ENCODE measurements at places on chromosomes 12 and 14. TPM values are rescaled to one million over a fixed set of nuclear protein-coding genes. Genes with fewer than 3 reads are reported as not detected.

DNA sequence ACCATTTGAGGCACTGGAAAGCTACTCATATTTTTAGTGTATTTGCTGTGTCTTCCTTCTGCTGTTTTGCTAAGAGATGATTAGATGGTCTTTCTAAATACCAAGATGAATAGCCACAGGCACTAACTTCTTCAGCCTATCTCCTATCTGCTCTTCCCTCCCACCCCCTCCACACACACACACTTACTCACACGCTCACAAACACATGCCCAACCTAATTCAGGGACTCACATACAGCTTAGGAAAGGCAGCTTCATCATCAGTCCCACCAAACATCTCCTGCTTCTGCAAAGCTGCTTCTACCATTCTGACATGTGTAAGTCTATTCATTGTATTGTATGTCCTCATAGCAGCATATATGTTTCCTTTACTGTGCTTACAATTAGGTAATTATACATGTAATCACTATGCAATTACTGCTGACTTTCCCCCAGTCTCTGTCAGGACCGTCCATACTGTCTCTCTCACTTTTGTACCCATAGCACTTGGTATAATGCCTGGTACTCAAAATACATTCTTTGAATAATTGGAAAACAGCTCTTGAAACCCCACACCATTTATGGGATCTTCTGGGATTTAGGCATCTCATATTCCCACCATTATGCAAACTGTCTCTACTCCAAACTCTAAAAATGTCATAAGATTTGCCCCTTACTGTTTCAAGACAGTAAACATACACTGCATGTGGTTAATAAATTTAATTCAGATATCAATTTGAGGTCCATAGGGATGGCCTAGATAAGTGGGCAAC lies 83.3 kb upstream of the HIF1A start:
- DNase-seq: no peak

- no peak for DNase-seq
Observed at GRCh38 chr12:20627001-20627588, 68.0 kb upstream of the SLCO1C1 start.

GRCh38 chr14:54383835-54384234 lies 13.0 kb upstream of the CDKN3 start:
- no peak for DNase-seq

GRCh38 chr14:92223025-92223424 lies 99.9 kb upstream of the SLC24A4 start:
- no peak for DNase-seq

DNA sequence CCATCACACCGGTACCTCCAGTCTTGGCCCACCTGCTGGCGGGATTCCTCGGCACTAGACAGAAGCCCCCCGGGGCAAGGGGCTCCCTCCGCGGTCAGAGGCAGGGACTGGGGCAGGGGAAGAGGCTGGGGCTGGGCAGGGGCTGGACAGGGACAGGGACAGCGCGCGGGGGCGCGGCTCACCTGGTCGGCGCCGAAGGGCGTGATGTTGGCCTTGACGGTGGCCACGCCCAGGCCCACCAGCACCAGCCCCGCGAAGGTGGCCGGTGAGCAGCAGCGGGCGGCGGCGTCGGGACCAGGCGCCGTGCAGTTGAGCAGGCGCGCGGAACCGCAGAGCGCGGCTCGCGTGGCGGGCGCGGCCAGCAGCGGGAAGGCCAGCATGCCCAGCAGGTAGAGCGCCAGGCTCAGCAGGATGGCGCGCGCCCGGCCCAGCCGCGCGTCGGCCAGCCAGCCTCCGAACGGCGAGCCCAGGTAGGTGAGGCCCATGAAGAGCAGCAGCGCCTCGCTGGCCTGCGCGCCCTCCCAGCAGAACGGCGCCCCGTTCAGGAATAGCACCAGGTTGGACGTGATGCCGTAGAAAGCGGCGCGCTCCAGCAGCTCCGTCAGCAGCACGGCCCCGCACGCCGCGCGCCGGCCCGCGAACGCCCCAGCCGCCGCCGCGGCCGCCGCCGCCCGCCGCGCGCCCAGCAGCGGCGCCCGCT lies 392 bp downstream of the SLC15A4 start:
- peak; percentile 79 for DNase-seq

GRCh38 chr14:71620401-71620800 lies 311.8 kb upstream of the RGS6 start:
- DNase-seq: no peak

GRCh38 chr12:75908961-75909605 lies 122.5 kb downstream of the PHLDA1 start:
- peak; percentile 79 for DNase-seq

GRCh38 chr12:117404940-117405339 lies 43.5 kb upstream of the NOS1 start:
- DNase-seq: no peak

- DNase-seq: no peak
Observed at GRCh38 chr14:101828046-101828445, 66.5 kb downstream of the PPP2R5C start.

GRCh38 chr12:7787574-7788293 lies 1.5 kb upstream of the NANOG start:
- no peak for DNase-seq

- no peak for DNase-seq
Observed at GRCh38 chr14:86237733-86238132, 707.8 kb downstream of the FLRT2 start.

GRCh38 chr12:81378601-81379285 lies 300.9 kb downstream of the ACSS3 start:
- no peak for DNase-seq

DNA sequence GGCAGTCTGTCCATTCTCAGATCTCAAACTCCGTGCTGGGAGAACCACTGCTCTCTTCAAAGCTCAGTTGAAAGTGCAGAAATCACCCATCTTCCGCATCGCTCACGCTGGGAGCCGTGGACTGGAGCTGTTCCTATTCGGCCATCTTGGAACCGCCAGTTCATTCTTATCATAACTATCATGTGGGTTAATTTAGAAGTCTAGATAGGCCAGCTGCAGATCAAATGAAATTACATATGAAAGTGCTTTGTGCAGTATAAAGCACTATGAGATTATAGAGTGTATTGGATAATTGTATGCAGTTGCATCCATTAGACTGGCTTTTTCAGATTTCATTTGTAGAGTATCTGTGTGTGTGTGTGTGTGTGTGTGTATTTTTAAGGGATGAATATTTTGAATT lies 57.8 kb downstream of the PRORP start:
- DNase-seq: no peak

DNA sequence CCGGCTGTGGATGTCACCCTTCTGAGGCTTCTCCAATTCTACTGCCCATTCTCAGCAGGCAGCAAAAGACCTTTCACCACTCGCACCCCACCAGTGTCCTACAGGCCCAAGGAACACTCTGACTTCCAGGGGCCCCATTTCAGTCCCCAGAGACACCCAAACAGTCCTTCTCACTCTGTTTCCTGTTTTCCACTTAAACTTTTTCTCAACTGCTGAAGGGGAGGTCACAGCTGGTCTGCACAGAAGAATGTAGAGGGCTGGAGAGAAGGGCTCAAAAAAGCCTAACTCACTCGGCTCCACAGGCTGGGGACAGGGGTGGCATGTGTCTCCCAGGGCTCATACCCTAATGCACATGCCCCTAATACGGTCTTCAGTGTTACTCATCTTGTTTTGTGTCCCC lies 4.2 kb upstream of the DTX1 start:
- DNase-seq: no peak

GRCh38 chr14:68675233-68675577 lies 117.7 kb downstream of the ZFP36L1 start:
- no peak for DNase-seq

- no peak for DNase-seq
Observed at GRCh38 chr12:65607401-65607841, 216.9 kb upstream of the HMGA2 start.

DNA sequence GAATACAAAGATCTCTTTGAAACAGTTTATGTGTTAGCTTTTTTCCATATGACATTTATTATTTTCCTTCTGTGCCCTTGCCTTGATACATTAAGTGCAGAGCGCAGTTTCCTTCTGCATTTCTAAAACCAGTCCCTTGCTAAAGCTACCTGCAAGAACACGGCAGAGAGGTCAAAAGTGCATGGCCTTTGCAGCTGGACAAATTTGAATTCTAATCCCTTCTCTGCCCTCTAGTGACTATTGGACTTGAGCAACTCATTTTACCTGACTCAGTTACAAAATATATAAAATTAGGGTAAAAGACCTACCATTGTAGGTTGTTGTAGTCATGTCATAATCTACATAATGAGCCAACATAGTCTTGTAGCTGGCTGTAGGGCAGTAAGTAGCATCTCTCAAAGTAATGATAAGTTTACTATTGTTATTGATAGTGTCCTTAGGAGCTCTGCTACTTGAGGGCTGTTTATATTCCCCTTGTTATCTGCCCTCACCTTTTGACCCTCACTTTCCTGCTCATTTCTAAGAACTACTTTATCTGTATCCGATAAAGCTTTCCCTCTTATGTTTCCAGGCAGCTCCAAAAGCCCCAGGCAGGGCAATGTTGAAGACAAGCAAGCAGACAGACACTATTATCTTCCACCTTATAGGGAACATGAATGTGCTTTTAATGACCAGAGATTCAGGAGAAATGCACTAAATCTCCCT lies 120.0 kb upstream of the PDZRN4 start:
- no peak for DNase-seq

- DNase-seq: no peak
Observed at GRCh38 chr14:31229009-31229408, 21.4 kb upstream of the HECTD1 start.

DNA sequence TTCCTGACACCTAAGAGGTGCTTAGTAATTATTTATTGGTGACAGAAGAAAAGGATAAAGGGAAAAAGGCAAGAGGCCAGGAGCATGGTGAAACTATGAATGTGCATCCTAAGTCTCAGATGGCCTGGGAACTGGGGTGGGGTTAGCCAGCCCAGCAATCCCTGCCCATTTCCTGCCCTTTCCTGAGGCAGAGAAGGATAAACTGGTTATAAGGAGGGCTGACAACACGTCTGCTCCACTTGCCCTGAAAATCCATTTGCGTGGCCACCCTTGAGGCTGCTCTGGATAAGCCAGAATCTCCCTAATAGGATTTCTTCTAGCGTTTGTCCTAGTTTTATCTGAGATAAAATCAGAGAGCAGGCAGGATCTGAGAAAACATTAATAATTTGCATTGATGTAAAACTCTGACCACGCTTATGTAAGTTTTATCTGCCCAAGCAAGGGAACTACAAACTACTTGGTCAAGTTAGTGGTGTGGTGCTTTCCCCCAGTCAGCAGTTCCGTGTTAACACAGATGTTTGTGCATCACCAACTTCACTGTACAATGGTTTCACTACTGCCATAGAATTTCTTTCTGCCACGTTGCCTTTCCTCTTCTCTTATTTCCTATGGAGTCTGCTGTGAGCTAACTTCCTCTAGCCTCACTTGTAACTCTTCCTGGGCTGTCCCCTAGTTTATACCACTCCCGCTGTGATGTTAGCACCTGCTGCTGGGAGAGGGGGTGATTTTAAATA lies 392.7 kb downstream of the RPS29 start:
- no peak for DNase-seq

- no peak for DNase-seq
Observed at GRCh38 chr14:70339039-70339438, 20.4 kb downstream of the COX16 start.

- DNase-seq: no peak
Observed at GRCh38 chr14:55545779-55546178, 34.2 kb upstream of the KTN1 start.

DNA sequence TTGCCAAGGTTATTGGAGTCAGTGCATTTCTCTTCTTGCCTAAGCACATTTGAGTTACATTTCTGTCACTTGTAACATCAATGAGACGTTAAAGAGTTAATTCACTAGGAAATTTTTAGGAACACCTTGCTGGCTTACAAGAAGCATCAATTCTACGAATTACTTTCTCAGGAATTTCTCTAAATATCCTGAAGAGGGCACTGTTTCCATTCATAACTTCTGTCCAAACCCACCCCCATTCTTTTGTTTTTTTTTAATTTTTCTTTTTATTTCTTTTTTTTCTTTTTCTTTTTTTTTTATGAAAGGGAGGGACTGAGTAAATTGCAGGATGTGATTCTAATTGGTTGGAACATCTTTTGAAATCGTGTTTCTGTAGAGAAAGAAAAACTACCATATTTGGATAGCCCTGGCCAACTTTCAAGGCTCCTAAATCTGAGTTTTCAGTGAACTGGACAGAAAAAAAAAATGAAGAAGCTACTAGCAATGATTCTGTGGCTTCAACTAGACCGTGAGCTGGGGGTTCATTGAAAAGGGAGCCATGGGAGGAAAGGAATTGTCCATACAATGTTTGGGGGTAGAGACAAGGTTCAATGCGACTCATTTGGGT lies 285.3 kb downstream of the DAD1 start:
- no peak for DNase-seq

- DNase-seq: no peak
Observed at GRCh38 chr14:103315941-103316340, 18.1 kb upstream of the EIF5 start.

DNA sequence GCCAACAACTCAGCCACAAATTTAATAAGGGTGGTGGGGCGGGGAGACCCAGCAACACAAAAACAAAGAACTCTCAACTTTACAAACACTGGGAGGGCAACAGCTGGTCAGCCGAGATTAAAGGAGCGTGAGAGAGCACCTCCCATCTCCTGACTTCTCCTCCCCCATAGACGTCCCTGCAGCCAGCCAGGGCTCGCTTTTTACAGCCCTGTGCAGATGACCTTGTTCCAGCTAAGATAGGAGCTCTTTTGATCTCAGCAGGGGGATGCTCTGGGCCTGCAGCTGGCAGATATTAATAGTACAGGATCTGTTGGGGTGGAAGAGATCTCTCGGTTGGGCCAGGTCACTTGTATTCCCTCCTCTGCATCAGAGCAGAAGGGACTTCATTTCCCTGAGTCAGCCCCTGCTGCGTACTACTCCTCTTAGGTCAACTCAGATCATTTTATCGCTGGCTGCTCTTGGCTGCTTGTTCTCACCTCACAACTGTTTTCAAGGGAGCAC lies 475.8 kb downstream of the RAD51B start:
- DNase-seq: no peak

- DNase-seq: peak; percentile 81
Observed at GRCh38 chr14:76917745-76918255, 91.6 kb downstream of the LRRC74A start.

Gene DHRS2
- total RNA-seq: not detected

Gene TMEM119
- total RNA-seq: 1.3 TPM

Gene IFNG
- total RNA-seq: not detected

Gene TAS2R42
- total RNA-seq: not detected

Gene RNASE4
- 11.9 TPM for total RNA-seq

Gene CMA1
- total RNA-seq: 1.3 TPM

Gene MAP3K9
- total RNA-seq: 1.7 TPM

Gene FAM186B
- total RNA-seq: 0.62 TPM

Gene ACOT6
- total RNA-seq: not detected

Gene CLEC12A
- 6.5 TPM for total RNA-seq

Gene SLC5A8
- total RNA-seq: not detected

Gene FAM90A1
- 0.46 TPM for total RNA-seq

Gene KRT79
- not detected for total RNA-seq

Gene KRT82
- total RNA-seq: not detected

Gene PHLDA1
- total RNA-seq: 4.0 TPM

Gene OTOGL
- total RNA-seq: 0.38 TPM

Gene KCNH5
- total RNA-seq: not detected

Gene PLCZ1
- total RNA-seq: not detected

Gene PPP1R12A
- 43.9 TPM for total RNA-seq

Gene STON2
- total RNA-seq: 12.8 TPM
